ENCODE measurements at places on chromosomes 1 and 21.

- DNase-seq, result no peak
Measured at GRCh38 chr1:223840254-223840653, 5.5 kb downstream of the TP53BP2 start.

DNA sequence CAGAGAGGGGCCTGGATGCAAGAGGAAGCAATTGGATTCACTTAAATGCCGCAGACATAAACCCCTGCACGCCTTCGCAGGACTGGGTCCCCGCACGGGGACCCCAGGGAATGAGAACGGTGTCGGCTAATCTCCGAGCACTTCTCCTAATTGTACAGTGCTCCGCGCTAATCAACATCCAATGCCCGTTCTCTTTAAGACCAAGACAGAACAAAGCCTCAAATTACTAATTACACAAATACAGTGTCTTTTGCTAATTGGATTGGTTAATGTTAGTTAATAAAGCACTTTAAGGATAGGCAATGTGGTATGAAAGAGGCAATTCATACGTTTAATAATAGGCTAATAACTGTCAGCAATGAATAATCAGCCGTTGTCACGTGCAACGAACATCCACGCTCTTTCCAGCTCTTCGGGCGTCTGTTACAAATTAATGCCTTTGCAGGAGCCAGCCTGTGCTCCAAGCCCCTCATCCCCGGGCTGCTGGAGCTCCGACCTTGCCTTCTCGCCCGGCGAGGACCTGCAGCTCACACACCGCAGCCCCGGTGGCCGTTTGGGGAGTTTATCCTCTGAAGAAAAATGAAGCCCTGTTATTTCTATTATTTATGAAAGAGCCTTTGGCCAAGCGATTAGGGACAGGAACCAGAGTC lies 157.8 kb downstream of the PRDM16 start:
- DNase-seq, result no peak

DNA sequence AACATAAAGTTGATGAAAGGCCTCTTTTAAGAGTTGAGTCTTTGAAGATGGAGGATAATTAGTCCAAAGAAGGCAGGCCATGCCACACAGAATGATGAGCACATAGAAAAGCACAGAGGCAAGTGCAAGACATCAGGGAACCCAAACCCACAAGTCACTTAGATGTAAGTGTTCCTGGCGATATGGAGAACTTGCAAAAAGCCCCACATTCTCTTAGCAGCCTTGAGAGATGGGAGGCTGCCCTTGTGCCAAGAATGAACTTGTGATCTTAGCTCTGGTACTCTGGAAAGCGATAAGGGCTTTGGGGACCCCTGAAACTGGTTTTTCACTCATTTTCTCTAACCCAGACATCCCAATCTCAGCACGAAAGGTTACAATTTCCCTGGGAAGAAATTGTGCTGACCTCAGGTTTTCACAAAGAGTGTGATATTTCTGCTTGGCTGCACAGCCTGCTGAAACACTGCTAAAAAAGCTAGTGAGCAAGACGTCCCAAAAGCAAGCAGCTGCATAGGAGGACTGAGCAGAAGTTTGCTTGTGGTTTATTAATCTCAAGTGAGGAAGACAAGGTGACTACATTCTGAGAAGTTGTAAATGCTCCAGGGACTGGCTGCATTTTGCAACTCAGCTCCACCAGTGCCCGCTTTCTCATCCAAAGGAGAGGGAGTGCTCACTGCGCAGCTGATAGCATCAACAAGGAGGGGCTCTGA lies 496.9 kb upstream of the CAMK1G start:
- no peak for DNase-seq

GRCh38 chr1:57321776-57322175 lies 102.1 kb downstream of the DAB1 start:
- DNase-seq, result no peak

GRCh38 chr1:162040001-162040400 lies 16.3 kb upstream of the OLFML2B start:
- no peak for DNase-seq

DNA sequence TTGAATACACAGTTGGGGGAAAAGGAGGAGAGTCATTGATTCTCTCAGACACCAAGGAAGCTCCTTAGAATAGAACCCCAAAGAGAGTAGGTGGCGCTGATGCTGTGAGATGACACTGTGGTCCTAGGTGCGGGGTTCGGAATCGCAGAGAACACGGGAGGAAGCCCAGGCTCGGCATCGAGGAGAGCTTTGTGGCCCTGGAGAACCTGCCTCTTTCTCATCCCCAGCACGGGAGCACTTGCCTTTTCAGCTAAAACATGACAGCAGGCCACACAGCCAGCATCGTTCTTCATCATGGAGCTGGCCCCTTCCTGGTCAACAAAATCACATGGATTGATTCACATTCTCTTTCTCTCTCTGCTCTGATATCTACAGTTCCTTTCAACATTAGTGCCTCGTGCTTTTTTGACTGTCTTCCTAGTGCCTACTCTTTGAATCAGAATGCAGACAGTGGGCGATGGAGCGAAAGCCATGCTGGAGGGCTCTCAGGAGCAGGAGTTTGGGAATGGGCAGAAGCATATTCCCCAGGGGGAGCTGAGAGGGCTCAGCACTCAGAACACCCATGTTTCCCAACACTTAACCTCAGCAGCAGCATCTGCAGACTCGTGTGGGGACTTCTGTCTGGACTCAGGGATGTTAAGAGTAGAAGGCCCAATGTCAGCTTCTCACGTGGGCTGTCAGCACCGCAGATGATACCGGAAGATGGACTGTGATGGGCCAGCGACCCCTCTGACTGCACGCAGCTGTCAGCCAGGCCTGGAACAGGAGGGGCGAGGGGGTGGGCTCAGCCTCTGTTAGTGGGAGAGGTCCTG lies 539.4 kb downstream of the KIF26B start:
- DNase-seq, result no peak

DNA sequence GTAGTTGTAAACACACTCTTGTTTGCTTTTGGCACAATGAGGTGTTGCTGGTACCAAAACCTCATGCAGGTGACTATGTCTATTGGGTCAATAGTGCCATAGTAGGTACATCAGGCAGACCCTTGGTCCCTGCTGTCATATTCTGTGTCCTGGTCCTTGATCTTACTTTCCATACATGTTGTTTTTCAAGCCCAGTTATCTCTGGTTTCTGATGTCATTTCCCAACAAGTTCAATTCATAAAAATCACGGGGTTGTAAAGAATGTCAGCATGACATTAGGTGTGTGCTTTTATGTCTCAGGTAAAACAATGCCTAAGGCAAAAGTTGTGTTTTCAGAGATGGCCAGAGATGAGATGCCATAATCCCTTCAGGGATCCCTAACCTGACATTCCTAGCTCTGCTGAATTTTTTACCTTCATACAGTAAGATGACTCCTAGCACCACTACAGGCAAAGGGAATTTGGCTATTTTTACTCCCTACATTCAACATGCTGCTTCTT lies 390.3 kb upstream of the PKN2 start:
- DNase-seq, result no peak

- DNase-seq, result no peak
Measured at GRCh38 chr21:28332796-28333195, 659.9 kb downstream of the LTN1 start.

GRCh38 chr1:39917825-39918224 lies 16.1 kb upstream of the MYCL start:
- DNase-seq, result no peak

GRCh38 chr1:6360117-6360496 lies 33.5 kb downstream of the ACOT7 start:
- DNase-seq, result no peak

DNA sequence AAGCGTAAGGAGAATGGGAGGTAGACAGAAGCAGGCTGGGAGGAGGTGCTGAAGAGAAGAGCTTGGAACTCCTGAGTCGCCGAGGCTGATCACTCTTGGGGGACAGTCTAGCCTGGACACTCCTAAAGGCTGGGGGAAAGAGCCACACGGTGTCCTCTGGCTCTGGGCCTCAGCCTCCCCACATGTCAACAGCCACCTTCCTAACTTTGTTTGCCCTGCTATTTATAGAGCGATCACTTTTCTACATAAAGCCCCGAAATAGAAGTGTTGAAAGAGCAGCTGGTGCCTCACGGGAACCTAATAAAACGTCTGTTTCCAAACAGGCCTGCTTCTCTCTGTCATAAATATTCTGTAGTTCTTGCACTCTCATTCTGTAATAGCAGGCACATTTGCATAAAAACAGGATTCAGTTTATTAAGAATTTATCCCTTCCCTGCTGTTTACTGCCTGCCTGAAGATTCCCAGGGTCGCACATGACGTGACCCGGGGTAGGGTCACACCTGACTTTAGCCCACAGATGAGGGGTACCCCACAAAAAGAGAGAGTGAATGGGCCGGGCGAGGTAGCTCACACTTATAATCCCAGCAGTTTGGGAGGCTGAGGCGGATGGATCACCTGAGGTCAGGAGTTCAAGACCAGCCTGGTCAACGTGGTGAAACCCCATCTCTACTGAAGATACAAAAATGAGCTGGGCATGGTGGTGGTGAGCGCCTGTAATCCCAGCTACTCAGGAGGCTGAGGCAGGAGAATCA lies 212.5 kb downstream of the TOMM20 start:
- no peak for DNase-seq

- DNase-seq, result no peak
Measured at GRCh38 chr1:23634518-23634839, 57.1 kb upstream of the RPL11 start.

GRCh38 chr1:246063013-246063616 lies 444.0 kb downstream of the SMYD3 start:
- DNase-seq, result no peak

DNA sequence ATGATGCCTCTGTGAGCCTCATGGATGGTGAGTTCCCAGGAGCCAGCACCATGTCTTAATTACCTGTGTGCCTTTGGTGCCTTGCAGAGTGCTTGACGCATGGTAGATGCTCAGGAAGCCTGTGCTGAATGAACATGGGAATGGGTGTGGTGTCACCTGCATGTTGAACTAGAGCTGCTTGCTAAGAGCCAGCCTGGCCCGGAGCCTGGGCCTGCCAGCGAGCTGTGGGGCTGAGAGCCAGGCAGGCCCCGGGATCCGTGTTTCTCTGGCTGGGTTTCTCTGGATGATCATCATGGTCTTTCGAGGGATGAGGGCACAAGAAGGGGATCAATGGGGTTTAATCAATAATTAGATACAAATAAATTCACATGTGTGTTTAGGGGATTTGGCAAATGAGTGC lies 6.7 kb upstream of the TEX35 start:
- no peak for DNase-seq

GRCh38 chr21:37503848-37504467 lies 137.4 kb downstream of the DYRK1A start:
- no peak for DNase-seq

DNA sequence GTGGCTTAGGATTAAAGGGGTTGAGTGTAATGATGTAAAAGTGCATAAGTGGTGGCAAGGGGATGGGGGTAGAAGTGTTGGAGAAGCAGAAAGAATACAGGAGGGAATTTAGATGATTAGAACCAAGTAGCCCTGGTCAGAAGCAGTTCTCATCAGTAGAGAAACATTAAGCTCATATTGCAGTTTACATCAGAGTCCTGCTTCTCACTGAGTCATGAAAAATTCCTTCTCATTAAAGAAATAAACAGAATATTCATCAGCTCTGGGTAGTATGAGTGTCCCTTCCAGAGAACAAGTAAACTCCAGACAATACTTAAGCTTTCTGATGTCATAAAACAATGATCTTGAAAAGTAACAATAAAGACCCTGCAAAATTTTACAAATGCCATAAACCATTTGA lies 36.5 kb downstream of the LRRIQ3 start:
- no peak for DNase-seq

GRCh38 chr1:232705815-232706575 lies 76.1 kb upstream of the SIPA1L2 start:
- no peak for DNase-seq

GRCh38 chr1:217076902-217077301 lies 353.7 kb upstream of the ESRRG start:
- DNase-seq, result no peak

- DNase-seq, result no peak
Measured at GRCh38 chr1:36675931-36676562, 193.3 kb upstream of the CSF3R start.

DNA sequence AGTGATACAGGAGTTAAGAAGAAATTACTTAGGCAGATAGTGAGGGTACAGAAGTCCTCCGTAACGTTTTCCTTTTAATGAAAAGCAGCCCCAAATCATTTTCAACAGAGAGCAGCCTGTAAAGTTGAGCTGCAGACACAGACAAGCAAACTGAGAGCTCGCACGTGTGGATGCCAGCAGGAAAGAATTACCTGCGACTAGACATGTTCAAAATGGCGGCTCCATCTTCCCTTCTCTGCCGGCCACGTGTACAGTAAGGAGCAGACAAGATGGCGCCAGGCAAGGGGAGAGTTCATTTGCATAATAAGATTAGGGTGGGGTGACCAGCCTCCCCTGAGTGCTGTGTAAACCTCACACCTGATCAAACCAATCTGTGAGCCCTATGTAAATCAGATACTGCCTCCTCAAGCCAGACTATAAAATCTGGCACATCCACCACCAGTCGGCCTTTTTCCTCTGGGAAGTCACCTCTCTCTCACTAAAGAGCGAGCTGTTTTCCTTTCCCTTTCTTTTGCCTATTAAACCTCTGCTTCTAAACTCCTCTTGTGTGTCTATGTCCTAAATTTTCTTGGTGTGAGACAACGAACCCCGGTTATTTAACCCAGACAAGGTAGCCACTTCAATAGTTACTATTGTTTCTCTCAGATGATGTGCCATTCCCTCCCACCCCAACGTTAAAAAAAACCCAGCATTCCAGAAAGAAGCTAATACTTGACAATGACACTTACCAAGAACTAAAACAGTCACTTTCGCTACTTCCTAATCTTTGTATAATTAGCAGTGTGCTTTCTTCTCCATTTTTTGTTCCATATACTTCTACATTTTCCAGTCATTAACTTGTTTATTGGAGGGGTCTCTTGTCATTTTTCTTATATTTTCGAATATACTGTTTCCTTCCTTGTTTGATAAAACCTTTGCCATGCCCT lies 27.4 kb downstream of the DUSP10 start:
- no peak for DNase-seq

- DNase-seq, result no peak
Measured at GRCh38 chr1:188022661-188023060, 1193.9 kb downstream of the PLA2G4A start.

DNA sequence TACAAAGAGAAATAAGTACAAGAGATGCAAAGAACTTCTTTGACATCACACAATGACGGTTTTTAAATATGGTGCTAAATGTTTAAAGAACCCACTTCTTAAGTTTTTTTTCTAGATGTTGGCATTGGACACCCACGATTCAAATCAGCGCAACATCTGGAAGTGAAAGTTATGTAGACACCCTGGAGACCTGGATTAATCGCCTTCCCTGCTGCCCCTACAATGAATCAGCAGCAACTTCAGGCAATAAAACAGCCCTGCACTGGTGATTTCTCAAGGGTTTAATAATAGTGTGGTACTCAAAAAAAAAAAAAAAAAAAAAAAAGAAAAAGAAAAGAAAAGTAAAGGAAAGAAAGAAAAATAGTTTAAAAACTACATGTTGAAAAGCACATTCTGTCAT lies 248.3 kb downstream of the NUF2 start:
- no peak for DNase-seq

All from liver (tissue), 10 donors.